ENCODE measurements at places on chromosomes 11 and 22. TPM values are rescaled to one million over a fixed set of nuclear protein-coding genes. Genes with fewer than 3 reads are reported as not detected.

The LINC01488 gene
- not detected for total RNA-seq

The ARHGAP8 gene
- total RNA-seq = 0.41 TPM

The FGF19 gene
- not detected for total RNA-seq

The SLC35F2 gene
- total RNA-seq = 9.9 TPM

The TRPM5 gene
- total RNA-seq = not detected

The RIC3 gene
- not detected for total RNA-seq

The SOX6 gene
- total RNA-seq = 1.8 TPM

The VPS51 gene
- 336 TPM for total RNA-seq

The CNIH2 gene
- not detected for total RNA-seq

The GAL3ST1 gene
- total RNA-seq = not detected

The FAM181B gene
- total RNA-seq = 0.25 TPM

The ART5 gene
- total RNA-seq = 3.4 TPM

The TECTA gene
- 1.5 TPM for total RNA-seq

The LARGE2 gene
- not detected for total RNA-seq

The AASDHPPT gene
- total RNA-seq = 52.3 TPM

The THYN1 gene
- total RNA-seq = 25.0 TPM

The MISFA gene
- 2.8 TPM for total RNA-seq

The ZNF215 gene
- total RNA-seq = 1.2 TPM

The PRG2 gene
- total RNA-seq = not detected

The SCO2 gene
- total RNA-seq = 0.49 TPM

The PPFIBP2 gene
- 53.3 TPM for total RNA-seq

The UPK3A gene
- not detected for total RNA-seq

The ARL14EP gene
- 27.4 TPM for total RNA-seq

The NTM gene
- total RNA-seq = 3.4 TPM

The HEPACAM gene
- total RNA-seq = not detected

The MPEG1 gene
- not detected for total RNA-seq

The CD3D gene
- not detected for total RNA-seq

The DRICH1 gene
- total RNA-seq = not detected

The FSHB gene
- not detected for total RNA-seq

The LRP4 gene
- 4.7 TPM for total RNA-seq

The PRG3 gene
- not detected for total RNA-seq

The TRIM29 gene
- total RNA-seq = not detected

The ZNF408 gene
- 9.3 TPM for total RNA-seq

The MRGPRF gene
- 41.8 TPM for total RNA-seq

The KRTAP5-4 gene
- total RNA-seq = not detected

The SCN3B gene
- total RNA-seq = not detected

The ELMOD1 gene
- total RNA-seq = 0.36 TPM

The OAF gene
- 39.4 TPM for total RNA-seq
